ENCODE measurements at places on chromosomes 16 and 17.

- peaks cover 24% of the 10 kb centered on the region for H3K4me1 ChIP-seq
- peaks cover 7% of the 10 kb centered on the region for H3K27me3 ChIP-seq
- no peak for DNase-seq
Measured at GRCh38 chr17:60134396-60135150, 15.2 kb upstream of the CA4 start.

DNA sequence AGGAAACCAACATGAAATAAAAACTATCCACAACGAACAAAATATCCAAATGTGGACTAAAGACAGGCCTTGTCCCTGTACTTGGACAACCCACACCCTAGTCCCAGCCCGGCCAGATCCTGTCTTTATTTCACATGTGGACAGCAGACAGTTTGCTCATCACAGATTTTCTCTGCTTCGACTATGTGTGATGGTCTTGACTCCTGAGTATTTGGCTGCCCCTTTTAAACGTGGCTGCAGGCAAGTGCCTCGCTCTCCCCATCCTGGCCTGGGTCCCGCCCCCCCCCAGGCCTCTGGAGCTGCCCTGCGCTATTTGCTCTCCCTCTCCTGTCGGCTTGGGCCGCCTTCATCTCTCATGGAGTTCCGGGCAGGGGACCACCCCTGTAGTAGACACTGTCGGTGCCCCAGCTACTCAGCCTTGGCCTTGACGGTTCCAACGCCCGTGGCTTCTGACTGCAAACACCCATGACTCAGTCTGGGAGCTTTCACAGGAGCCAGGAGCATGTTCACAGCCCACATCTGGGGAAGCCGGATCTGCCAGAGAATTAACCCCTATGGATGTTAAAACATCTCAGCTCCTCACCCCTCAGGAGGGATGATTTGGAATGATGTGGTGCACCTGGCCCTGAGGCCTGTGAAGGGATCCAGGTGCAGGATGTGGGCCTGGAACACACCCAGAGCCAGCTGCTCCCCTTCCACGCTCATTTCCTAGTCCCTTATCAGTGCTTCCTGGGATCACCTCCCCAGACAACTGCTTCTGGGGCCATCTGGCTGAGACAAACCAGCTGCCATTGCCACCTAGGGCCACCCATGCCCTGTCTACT is 229.7 kb upstream of the RPL38 start:
- H3K4me3 ChIP-seq: no peak overlapping the region

DNA sequence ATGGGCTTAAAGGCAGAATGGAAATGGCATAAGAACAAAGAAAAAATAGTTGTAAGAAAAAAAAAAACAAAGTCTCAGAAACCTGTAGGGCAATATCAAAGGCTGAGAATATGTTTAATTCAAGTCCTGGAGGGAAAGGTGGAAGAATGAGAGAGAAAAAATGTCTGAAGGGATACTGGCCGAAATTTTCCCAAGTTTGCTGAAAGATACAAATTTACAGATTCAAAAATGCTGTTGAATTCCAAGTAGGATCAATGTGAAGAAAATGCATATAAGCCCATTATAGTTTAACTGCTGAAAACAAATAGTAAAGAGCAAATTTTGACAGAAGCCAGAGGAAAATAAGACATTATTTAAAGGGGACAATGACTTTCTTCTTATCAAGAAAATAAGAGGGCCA is 6.6 kb upstream of the USP22 start:
- H3K36me3 ChIP-seq: no peaks in the 10 kb centered on the region
- no peak for DNase-seq
- no peaks in the 10 kb centered on the region for H3K4me1 ChIP-seq
- no peak overlapping the region for H3K27ac ChIP-seq
- no peak overlapping the region for H3K4me3 ChIP-seq

DNA sequence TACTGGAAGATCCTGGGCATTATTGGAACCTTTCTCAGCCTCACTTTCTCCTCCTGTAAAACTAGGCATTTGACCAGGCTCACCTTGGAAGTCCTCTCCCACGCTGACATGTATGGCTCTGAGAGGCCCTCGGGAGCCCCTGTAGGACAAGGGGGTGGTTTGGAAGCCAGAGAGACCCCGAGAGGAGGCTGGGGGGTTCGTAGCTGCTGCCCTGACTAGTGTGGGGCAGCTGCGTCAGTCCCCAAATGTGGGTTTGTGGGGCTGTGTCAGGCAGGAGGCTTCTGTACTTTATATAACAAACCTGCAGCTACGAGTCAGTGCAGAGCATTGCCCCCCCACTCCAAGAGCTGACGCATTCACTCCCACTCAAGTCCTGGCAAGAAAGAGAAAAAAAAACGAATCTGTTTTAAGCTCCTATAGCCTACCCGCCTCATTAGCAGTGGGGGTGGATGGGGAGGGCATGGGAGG is 1.8 kb downstream of the CX3CL1 start:
- H3K27me3 ChIP-seq: no peaks in the 10 kb centered on the region
- H3K36me3 ChIP-seq: no peaks in the 10 kb centered on the region
- H3K4me1 ChIP-seq: no peaks in the 10 kb centered on the region
- DNase-seq: no peak

GRCh38 chr16:57036945-57037344 is 47.6 kb downstream of the NLRC5 start:
- H3K27ac ChIP-seq: peak overlapping the region; percentile 99
- peaks cover 89% of the 10 kb centered on the region for H3K4me1 ChIP-seq
- H3K4me3 ChIP-seq: peak overlapping the region; percentile 72
- no peak for DNase-seq
- H3K36me3 ChIP-seq: peaks cover 71% of the 10 kb centered on the region
- peaks cover 7% of the 10 kb centered on the region for H3K27me3 ChIP-seq

GRCh38 chr16:59748531-59748930 is 1014.4 kb upstream of the GOT2 start:
- no peaks in the 10 kb centered on the region for H3K4me1 ChIP-seq
- no peaks in the 10 kb centered on the region for H3K36me3 ChIP-seq
- no peak overlapping the region for H3K27ac ChIP-seq
- no peak for DNase-seq
- H3K27me3 ChIP-seq: no peaks in the 10 kb centered on the region

DNA sequence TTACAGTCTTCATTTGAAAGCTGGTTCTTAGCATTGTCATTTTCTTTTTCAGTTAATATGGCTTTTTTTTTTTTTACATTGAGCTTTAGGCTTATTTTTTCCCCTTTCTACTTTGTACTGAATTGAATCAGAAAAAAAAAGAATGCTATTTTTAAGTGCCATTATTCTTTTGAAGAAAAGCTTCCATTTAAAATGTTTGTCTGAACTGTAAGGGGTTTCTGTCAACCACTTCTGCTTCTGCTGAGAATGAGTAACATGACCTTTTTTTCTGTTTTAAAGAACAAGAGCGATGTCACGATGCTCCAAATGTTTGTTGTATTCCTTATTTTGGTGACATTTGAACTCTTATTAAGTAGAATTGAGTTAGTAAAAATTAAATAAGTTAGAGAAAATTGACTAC is 50.0 kb downstream of the MRTFB start:
- DNase-seq: no peak
- no peak overlapping the region for H3K27ac ChIP-seq
- peaks cover 1% of the 10 kb centered on the region for H3K36me3 ChIP-seq
- no peaks in the 10 kb centered on the region for H3K4me1 ChIP-seq
- H3K27me3 ChIP-seq: no peaks in the 10 kb centered on the region
- no peak overlapping the region for H3K4me3 ChIP-seq

DNA sequence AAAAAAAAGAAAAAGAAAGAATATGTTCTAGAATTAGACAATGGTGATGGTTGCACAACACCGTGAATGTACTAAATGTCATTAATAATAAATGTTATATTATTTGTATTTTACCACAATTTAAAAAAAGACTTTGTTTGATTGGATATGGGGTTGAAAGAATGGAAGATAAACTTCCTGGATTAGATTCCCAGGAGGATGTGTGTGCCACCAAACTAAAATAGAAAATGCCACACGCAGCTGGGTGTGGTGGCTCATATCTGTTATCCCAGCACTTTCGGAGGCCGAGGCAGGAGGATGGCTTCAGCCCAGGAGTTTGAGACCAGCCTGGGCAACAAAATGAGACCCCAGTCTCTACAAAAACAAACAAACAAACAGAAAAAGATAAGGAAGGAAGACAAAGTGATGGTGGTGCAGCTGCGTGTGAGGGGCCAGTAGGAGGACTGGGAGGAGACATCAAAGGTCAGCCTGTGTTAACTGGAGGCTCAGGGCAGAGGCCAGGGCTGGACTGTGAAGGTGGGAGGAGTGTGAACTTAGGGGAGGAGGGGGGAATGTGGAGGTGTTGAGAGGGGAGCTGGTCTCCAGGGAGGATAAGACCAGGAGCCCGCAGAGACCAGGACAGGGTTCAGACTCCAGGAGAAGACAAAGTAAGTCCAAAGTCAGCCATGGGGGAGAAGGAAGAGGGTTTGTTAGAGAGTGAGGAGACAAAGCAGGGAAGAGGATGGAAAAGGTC is 4.1 kb downstream of the PECAM1 start:
- DNase-seq: no peak
- H3K27me3 ChIP-seq: no peaks in the 10 kb centered on the region
- peaks cover 7% of the 10 kb centered on the region for H3K36me3 ChIP-seq
- H3K27ac ChIP-seq: peak overlapping the region; percentile 89
- peaks cover 84% of the 10 kb centered on the region for H3K4me1 ChIP-seq
- peak overlapping the region; percentile 79 for H3K4me3 ChIP-seq

DNA sequence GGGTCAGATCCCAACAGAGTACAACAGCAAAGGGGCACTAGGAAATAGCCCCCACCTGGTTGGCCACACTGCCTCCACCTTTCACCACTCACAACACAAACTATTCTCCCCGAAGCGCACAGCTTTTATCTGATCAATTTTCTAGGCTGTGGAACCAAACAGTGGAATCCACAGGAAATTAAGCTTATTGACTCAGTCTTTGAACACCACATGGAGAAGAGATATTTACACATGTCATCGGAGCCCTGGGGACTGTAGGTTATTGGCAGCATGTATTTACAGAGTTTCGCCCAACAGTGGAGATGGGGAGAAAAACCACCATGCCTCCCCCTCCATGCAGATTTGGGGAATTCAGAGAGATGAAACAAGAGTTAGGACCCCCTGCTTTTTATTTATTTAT is 154.8 kb downstream of the XYLT1 start:
- H3K4me1 ChIP-seq: peaks cover 54% of the 10 kb centered on the region
- H3K36me3 ChIP-seq: no peaks in the 10 kb centered on the region
- H3K27me3 ChIP-seq: no peaks in the 10 kb centered on the region
- H3K4me3 ChIP-seq: no peak overlapping the region

DNA sequence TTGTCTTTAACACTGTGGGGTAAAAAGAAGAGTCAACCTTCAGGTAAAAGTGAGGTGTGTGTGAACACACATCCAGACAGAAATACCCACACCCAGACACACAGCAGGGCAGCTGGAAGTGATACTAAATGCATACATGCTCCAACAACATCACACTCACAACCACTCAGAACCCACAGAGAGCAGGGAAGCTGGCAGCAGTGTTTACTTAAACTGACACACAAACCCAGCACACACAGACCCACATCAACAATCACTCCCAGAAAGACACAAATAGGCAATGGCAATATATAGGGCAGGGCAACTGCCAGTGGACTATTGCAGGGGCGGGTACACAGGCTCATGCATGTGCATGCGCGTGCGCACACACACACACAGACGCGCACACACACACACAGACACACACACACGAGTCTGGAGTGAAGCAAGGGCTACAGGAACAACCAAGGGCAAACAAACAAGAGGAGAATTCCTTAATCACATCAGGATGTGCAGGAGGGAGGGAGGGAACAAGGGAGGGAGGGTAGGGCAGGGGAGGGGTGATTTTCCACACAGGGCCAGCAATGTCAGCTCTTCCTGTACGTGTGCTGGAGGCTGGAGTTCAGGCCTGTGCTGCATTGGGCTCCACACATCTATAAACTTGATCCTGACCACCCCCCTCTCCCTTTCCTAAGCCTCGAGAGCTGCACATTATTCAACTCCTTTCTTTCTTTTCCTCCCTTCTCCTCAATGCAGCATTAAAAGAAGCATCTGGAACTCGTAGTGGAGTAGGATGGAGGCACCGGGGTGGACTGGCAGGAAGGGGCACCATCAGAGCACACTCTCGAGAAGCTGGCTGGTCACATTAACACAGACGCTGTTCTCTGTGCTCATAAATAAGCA is 30.1 kb downstream of the HIC1 start:
- no peaks in the 10 kb centered on the region for H3K36me3 ChIP-seq
- H3K27me3 ChIP-seq: no peaks in the 10 kb centered on the region
- peaks cover 64% of the 10 kb centered on the region for H3K4me1 ChIP-seq
- DNase-seq: no peak

GRCh38 chr17:66976781-66977201 is 12.3 kb downstream of the CACNG4 start:
- H3K4me1 ChIP-seq: no peaks in the 10 kb centered on the region
- H3K36me3 ChIP-seq: no peaks in the 10 kb centered on the region
- no peak for DNase-seq
- H3K27me3 ChIP-seq: peaks cover 7% of the 10 kb centered on the region
- H3K27ac ChIP-seq: no peak overlapping the region
- H3K4me3 ChIP-seq: no peak overlapping the region

DNA sequence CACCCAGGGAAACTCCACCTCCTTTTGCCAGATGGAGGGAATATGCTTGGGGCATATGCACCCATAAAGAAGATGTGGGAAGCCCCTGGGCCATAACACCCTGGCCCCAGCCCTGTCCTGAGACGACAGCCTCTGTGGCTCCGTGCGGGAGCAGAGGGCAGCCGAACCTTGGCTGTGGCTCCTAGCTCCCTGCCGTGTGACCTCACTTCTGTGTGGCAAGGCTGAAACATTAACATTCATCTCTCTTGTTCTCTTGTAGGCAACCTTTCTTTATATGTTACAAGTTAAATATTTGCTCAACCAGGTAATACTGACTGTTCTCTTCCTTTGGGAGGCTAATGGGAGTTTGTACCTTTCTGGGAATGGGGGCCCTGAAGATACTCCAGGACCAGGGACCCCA is 17.5 kb downstream of the SLC47A1 start:
- no peaks in the 10 kb centered on the region for H3K36me3 ChIP-seq
- H3K27me3 ChIP-seq: peaks cover 8% of the 10 kb centered on the region
- DNase-seq: no peak
